G401 (cell line): ENCODE measurements at places on chromosomes 11 and 22.
A peak's percentile ranks its signal among the peaks of the same experiment; 100 is the strongest.

- peak; percentile 75 for DNase-seq
These were observed 30.8 kb downstream of the MRTFA start for GRCh38 chr22:40605761-40606160.

DNA sequence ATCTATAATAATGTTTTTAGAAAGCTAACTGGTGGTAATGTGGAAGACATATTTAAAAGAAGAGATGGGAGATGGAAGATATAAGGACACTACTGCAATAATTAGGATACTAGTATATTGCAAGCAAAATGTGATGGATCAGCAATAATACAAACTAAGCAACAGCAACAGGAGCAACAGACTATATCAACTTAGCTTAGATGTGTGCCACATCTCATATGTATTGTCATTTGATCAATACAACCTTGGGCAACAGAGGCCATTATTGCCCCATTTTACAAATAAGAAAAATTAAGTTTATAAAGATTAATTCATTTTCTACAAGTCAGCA lies 4.2 kb downstream of the FCHSD2 start:
- DNase-seq = no peak

DNA sequence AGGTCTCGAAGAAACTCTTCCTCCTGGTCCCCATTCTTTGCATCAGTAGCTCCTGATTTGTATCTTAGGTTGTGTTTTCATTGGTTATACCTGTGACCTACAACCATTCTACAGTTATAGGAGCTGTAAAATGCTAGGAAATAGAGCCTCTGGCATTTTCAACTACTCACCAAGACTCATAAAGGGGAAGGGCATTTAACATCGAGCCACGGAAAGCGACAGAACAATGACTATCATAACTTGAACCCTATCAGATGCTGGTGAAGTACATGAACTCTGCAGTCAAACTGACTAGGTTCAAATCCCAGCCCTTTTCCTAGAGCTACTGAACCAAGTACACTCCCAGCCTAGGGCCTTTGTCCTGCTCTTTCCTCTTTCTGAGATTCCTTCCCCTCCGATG lies 588.0 kb downstream of the SOX6 start:
- no peak for DNase-seq

- no peak for DNase-seq
These were observed 879 bp downstream of the TMEM121B start for GRCh38 chr22:17120281-17120680.

GRCh38 chr11:15349413-15349812 lies 234.7 kb downstream of the INSC start:
- DNase-seq = no peak

GRCh38 chr11:101885631-101886030 lies 29.2 kb upstream of the CEP126 start:
- no peak for DNase-seq
